ENCODE measurements at places on chromosomes 6 and 20.

GRCh38 chr6:34383161-34383631 is 9.3 kb downstream of the NUDT3 start:
- no peak for DNase-seq

- DNase-seq = no peak
These were observed 101.0 kb upstream of the DTNBP1 start for GRCh38 chr6:15763837-15764236.

DNA sequence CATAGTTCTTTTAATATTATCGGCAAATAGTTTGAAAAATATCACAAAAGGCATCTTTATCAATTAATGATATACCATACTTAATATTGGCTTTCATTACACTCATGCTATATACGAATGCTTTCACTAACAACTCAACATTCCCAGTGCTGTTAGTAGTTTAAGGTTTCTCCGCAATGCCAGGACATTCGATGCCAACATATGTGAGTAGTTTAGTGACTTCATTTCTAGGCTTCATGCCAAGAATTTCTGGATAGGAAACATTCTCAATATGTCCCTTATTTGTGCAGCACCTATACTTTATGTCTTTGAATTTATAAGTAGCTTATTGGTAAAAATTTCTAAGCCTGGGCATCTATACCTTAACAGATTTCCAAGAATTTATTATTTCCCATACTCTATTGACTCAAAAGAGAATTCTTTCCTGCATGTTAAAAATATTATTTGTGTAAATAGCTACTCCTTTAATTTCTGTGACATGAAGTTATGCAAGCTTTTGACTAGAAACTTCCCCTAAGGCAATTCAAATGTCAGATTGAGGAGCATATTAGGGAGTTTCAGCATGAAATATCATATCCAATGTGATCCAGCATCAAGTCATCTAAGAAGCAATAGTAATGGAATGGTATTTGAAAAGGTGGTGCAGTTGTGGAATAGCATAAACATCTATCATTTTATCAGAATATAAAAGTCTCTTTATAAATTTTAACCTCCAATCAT is 236.0 kb upstream of the STXBP5 start:
- DNase-seq = no peak

DNA sequence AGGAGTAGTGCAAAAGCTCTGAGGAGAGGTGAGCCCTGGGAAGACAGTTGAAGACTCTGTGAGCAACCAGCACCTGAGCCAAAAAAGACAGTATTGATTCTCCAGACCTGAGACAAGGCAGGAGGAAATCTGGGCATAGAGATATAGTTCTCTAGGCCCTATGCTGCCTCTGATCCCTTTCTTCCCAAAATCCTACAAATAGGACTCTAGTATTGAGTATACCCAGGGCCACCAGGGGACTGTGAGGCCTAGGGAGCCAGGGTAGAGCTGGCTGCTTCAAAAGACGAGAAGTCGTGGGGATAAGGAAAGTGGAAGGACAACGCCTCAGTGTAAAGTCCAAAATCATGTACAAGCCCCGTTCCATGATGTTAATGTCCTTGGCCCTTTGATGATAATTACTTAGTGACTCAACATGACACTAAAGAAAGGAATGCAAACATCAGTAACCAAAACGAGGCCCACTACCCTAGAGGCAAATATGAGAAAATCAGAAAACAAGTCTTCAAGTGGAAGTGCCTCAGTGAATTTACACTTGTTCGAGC is 197.3 kb upstream of the PROKR2 start:
- peak; percentile 7 for DNase-seq

- no peak for DNase-seq
These were observed 710.2 kb upstream of the POU3F2 start for GRCh38 chr6:98124171-98124570.

DNA sequence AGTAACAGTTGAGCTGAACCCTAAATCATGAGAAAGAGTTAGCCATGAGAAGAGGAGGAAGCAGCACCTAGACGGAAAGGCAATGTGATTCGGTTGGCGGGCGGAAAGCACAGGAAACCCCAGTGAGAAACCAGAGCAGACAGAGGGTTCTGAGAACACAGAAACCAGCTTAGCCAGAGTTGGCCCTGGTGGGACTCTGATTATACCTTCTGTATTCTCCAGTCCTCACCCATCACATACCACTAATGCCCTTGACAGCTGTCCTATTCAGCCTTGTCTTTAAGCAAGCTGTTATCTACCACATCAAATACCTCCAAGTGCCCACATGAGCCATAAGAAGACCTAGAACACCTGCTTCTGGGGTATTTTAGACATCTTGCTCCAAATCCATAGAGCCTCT is 58.9 kb upstream of the LRRC1 start:
- no peak for DNase-seq

DNA sequence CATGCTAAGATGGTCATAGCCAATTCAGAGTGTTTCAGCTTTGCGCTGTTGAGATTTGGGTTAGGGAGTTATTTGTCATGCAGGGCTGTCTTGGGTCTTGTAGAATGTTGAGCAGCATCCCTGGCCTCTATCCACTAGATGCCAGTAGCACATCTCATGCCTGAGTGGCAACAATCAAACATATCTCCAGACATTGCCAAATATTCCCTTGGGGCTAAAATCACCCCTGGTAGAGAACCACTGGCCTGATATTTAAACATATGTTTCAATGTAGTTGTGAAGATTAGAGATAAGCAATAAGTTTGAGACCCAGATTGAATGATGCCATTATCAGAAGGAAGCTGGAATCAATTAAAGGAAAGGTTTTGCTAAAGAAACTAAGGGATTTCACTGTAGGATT is 463.3 kb downstream of the DOK5 start:
- DNase-seq = no peak

- DNase-seq = no peak
These were observed 70.6 kb downstream of the STXBP5 start for GRCh38 chr6:147274776-147275175.

- no peak for DNase-seq
These were observed 8.5 kb downstream of the HSPA1B start for GRCh38 chr6:31836047-31836473.

DNA sequence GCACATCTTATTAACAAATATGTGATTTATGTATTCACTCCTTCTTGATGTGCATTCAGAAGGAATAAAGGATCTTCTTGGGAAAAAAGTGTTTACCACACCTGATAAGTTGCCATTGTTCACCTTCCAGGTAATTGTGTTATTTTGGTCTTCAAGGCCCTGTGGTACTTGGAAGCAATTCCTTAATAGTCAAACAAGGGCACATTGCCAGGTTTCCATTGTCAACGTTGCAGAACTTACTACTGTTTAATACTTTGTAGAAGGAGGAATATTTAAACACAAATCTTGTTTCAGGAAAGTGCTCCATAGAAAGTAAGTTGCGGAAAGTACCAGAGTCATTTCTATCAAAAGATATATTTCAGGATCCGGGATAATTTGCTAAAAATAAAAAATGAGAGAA is 129.5 kb upstream of the SGK1 start:
- no peak for DNase-seq

- DNase-seq = no peak
These were observed 48.5 kb upstream of the NT5E start for GRCh38 chr6:85401186-85402021.

DNA sequence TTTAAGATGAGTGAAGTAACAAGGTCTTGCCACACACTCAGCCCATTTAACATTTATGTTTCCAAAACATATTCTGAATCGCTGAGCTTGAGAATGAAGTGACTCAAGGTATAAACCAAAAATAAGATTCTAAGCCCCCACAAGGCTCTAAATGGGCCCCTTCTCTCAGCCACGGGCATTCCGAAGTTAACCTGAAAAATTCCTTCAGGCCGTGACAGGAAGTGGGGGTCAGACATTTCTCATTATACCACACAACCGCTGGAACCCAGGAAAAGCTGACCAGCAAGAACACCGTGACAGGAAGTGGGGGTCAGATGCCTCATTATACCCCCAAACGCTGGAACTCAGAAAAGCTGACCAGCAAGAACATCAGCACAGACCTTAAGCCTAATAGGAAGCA is 247.9 kb downstream of the ERMARD start:
- DNase-seq = no peak

GRCh38 chr6:36350681-36351571 is 14.2 kb upstream of the BNIP5 start:
- DNase-seq = no peak

DNA sequence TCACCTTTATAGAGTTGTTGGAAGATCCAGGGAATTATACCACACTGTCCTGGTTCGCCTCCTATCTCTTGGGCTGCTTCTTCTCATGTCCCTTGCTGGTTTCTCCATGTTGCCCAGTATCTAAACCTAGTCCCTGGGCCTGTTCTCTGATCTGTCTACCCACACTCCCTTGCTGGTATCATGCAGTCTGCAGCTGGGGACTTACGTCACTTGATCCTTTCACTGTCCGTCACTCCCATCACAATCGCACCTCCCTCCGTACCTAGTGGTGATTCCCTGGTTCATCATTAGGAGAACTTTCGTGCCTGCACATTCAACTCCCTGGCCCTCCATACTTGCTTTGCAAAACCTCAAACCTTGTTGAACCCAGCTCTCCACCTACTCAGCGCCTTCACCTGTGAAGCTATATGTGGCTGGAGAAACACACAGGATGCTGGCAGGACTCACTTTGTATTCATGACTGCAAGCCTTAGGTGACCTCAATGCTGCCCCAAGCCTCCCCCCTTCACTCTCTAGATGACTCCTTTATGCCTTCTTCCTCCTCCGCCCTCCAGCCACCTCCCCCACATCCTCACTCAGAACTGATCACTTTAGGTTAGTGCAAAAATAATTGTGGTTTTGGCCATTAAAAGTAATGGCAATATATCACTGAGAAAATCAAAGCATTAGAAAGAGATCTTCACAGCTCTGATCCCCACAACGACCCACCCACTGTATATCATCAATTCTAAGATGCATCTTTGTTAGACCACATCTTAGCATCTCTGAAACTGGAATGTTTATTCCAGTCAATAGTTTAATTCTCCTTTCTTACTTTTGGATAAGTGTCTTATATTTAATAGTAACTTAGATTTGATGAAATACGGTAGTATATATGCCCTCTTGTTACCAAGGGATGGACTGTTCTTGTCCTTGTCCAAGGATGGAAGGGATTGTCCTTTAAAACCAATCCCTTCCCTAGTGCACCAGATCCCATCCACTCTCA is 26.4 kb downstream of the GDAP1L1 start:
- DNase-seq = no peak

Measured in Right ventricle myocardium inferior (tissue), 1 donor.